ENCODE measurements at places on chromosomes 5 and 9.

- no peak for DNase-seq
Observed at GRCh38 chr5:152499814-152500535, 94.9 kb upstream of the NMUR2 start.

- DNase-seq: no peak
Observed at GRCh38 chr5:59042201-59043055, 459.6 kb downstream of the RAB3C start.

DNA sequence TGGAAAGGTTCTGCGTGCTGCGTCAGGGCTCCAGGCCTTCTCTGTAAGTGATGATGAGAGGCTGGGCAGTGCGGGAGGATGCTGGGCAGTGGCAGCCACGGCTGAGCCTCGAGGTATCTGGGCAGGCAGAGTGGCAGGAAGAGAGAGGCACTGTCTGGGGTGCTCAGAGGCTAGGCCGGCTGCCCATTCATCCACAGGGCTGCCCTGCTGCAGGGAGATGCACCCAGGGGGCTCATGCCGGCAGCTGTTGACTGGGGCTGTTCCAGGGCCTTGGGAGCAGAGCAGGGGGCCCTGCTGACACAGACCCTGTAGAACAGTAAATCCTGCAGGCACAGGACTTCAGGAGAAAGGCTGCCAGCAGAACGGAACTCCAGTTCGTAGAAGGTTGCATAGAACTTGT lies 88.8 kb downstream of the BOD1 start:
- DNase-seq: no peak

- no peak for DNase-seq
Observed at GRCh38 chr5:124080256-124080655, 568.3 kb downstream of the CSNK1G3 start.
